Effector CD4-positive, alpha-beta T cell (primary cell): ENCODE measurements at places on chromosomes 3 and 15.

- no peak for DNase-seq
These were observed 30.2 kb upstream of the MORF4L1 start for GRCh38 chr15:78842519-78842918.

GRCh38 chr3:48306290-48306689, 27.2 kb downstream of the SPINK8 start:
- DNase-seq: no peak

DNA sequence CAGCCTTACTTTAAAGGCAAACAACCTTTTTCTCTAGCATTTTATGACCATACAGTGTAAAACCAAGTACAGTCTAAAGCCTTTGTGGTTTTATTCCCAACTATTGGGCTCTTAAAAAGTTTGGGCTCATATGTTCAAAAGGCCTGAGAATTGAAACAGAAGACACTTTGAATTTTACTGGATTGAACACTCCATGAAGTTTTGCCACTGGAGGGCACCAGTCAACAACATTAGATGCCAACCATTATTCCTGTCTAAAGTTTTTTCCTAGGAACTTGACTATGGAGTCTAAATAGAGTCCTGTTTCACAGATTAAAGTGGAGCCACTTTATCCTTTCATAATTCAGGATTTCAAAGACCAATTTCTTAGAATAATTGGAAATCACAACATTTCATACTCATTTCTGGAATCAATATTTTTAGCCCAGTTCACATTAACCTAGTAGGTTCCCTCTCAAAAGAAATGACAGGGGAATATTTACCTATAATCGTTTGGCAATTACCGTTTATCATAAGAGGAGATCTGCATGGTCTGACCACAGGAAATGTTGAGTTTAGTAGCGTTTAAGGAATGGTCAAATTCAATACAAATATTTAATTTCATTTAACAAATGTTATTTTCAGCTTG, 244.1 kb upstream of the PDZRN3 start:
- DNase-seq: no peak

DNA sequence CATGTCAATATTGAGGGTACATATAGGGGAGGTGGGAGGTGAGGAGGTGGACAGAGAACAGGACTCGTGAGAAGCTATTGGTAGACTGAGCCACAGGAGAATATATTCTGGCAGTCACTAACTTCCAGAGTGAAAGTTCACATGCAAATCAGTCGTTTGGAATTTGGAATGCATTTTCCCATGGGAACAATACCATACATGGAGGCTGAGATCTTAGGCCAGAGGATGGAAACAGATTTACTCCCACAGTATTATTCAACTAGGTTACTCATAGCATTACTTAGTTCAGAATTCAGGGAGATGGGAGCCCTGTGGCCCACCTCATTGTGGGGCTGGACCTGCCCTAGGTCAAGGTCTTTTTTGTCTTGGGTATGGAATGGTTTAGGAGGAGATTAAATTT, 36.4 kb upstream of the ABHD2 start:
- DNase-seq: no peak
